ENCODE measurements at places on chromosomes 13 and 19.

GRCh38 chr19:28224441-28224840, 988.5 kb downstream of the UQCRFS1 start:
- no peak for DNase-seq

- no peak for DNase-seq
Observed at GRCh38 chr13:30618186-30618929, 638 bp downstream of the USPL1 start.

DNA sequence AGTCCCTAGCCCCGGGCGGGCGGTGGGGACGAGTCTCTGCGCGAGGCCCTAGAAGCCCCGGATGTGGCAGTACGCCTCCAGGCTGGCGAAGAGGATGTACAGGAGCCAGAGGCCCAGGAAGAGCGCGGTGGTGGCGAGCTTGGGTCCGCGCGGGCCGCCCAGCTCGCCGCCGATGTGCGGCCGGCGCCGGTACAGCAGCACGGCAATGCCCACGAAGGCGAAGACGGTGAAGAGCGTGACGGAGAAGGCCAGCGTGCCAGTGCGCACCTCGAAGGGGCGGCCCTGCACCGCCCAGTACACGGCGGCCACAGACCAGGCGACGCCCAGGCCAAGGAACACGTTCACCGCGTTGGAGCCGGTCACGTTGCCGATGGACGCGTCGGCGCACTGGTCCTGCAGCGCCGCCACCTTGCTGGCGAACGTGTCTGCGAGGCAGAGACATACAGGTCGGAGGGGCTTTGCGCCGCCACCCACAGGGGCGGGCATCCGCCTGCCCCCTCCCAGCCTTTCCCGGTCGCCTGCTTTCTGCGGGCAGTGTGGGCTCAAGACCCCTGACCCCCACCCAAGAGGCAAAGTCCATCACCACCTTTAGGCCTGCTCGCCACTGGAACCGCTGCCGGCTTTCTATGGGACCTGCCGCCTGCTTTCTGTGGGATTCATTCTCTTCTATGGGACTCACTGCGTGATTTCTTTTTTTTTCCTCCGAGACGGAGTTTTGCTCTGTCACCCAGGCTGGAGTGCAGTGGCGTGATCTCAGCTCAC, 10.9 kb upstream of the MEIS3 start:
- DNase-seq: no peak

DNA sequence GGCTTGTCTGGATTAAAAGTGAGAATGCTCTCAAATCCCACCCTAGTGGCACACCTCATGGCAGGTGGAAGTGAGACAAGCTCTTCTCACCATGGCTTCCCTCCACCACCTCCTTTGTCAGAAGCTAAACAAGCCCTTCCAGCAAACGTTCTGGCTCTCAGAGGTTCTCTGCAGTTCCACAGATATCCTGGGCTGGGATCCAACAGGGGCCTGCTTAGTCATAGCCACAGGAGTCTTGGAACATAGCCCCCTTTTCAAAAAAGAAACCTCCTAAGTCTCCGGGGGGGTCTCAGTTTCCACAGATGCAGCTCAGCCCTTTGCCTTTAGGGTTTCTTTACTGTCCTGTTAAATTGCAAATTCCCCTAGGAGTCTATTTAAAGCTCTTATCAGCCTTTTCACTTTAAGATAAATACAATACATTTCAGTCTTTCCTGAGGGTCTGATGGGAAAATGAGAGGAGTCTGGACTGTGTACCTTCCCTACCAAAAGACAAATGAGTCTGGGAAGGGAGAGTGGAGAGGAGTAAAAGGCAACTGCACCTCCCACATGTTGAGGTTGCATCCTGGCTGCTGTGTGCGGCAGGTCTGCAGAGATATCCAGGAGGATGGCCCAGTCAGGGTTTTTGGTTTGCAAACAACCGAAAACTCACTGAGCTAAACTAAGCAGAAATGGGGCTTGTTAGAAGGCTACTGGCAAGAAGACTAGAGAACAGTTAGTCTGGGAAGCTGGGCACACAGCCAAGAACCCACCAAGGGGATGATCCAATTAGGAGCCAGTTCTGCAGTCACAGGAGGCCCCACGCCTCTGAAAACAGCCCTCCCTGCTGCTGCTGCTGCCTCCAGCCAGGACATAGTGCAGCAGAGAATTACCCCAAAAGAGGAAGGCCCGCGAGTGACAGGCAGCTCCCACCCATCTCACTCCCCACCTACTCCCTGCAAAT, 41.4 kb upstream of the SERP2 start:
- peak; percentile 92 for DNase-seq

DNA sequence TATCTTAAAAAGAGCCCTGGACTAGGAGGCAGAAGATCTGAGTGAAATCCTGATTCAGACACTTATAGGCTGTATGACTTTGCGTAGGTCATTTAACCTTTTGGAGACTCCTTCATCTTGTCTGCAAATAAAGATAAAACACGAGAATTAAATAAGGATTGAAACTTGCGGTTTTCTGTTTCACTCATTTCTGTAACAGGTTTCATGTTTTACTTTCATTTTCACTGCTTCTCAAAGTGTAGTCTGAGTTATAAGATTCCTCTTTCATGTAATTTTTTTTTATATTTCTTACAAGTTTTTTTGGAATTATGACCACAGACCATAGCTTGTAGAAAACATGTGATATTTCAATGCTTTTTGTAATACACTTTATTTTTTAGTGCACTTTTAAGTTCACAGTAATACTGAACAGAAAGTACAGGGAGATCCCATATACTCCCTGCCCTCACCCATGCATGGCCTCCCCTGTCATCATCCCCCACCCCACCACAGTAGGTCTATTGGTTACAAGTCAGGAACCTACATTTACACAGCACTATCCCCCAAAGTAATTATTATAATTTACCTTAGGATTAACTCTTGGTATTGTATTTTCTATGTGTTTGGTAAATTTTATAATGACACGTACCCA, 174.6 kb downstream of the ITGBL1 start:
- DNase-seq: no peak

DNA sequence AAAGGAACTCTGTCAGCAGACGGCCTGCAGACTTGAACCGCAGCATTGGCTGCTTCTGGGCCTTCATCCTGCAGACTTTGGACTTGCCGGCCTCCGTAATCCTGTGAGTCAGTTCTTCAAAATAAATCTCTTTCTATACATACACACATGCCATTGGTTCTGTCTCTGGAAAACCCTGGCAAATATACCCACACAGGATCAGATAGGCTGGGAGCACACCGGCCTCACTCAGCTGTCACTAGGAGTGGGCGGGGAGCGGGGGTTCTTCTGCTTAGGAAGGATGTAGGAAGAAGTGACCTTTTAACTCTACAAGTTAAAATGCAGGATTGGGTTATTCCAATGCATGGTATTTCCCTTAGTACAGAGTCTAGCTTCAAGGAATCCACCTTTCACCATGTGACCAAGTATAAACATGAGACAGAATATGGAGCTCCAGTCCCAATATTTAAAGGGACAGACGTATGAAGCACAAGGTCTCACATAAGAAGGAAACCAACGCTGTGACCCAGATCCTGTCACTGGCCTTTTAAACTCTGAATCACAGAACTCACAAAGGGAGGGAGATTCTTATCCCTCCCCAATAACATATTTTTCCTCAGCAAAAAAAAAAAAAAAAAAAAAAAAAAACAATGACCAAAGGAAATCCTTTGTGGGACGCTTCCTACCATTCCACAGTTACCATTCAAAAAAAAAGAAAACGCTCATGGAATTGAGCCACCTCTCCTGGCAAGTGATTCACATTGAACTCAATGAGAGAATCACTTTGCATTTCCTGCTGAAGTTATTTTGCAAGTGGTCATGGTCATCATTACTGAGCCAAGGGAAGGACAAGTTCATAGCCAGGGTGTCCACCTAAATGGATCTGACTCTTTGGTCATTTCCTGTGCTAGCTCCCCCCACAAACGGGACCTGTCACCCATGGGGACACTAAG, 352.9 kb downstream of the FOXO1 start:
- no peak for DNase-seq
